ENCODE measurements at places on chromosomes 4 and X.

GRCh38 chrX:13398839-13399238 lies 79.0 kb upstream of the ATXN3L start:
- no peak for DNase-seq

DNA sequence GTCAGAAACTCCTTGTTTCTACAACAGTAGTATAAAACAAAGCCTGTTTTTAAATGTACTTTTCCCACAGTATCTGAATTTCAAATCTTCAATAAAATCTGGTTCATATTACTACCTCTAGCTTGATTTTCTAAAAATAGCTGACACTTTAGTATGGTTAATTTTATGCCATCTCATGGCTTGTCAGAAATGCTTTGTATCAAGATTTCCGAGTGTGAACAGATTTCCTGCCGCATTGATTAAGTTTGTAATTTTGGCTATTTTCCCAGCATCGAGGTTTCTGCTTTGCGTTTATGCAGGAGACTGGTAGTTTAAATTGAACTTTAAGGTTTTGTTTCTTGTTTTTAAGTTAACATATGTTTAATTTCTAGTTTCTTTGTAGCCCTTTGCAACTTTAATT lies 44.2 kb downstream of the CLCN3 start:
- no peak for DNase-seq

DNA sequence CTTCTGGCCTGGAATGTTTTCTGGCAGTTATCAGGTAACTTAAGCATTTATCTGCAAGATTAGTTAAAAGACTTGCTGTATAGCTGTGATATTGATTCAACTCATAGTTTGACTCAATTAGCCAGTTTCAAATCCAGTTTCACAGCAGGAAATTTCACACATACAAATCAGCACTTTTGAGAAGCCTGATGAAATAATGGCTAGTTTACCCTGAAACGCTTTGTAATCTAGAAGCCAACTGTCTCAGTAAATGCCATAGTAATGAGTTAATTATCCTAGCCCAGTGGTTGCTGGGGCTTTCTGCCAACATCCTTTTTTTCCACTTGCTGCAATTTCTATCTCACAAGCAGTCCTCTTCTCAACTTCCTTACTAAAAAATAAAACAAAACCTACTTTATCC lies 53.1 kb downstream of the ARHGEF38 start:
- no peak for DNase-seq

GRCh38 chrX:45888518-45888917 lies 656.7 kb downstream of the ZNF674 start:
- no peak for DNase-seq

DNA sequence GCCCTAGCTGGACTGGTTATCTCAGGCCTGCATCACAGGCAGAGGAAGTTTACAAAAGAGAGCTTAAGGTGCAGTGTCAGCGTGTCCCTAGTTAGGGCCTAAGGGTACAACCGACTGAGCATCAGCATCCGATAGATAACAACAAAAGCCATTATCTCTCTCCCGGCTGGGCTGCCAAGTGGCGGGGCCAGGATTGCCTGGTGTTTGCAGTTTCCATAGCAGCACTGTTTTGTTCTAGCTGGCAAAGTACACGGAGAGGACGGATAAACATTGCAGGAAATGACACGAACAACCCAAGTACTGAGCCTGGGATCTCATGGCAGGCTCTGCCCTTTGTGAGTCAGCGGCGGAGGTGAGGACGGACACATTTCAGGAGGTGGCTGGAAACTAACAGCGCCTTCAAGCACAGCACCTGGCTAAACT lies 104.7 kb upstream of the NOCT start:
- DNase-seq: no peak

DNA sequence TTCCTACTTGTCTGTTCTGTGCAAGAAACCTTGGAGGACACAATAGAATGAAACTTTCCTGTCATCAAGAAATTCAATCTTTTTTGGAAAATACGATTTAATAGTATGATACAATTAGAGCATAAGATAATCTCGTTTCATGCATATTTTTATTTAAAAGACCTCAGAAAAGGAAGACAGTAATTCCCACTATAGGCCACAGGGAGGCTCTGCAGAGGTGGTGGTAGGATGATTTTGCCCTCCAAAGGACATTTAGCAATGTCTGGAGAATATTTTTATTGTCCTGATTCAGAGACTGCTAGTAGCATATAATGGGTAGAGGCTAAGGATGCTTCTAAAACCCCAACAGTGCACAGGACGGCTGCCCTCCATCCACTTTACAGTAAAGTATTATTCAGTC lies 68.7 kb downstream of the PAK3 start:
- no peak for DNase-seq

DNA sequence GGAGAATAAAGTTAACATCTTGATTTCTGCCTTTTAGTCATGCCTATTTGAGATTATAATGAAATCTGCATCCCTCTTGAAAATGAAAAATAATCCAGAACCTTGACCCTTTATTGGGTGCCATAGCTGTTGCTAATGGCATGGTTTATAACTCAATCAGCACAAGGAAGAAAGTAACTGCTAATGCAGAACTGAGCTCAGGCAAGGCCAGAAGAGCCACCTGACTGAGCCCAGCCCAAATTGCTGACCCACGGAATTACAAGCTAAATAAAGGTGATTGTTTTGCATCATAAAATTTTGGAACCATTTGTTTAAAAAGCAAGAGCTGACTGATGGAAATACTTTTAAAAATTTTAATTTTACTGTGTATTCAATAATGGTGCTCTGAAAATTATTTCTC lies 76.4 kb upstream of the TBL1X start:
- no peak for DNase-seq

GRCh38 chr4:153509724-153510123 lies 43.6 kb downstream of the TMEM131L start:
- DNase-seq: no peak

DNA sequence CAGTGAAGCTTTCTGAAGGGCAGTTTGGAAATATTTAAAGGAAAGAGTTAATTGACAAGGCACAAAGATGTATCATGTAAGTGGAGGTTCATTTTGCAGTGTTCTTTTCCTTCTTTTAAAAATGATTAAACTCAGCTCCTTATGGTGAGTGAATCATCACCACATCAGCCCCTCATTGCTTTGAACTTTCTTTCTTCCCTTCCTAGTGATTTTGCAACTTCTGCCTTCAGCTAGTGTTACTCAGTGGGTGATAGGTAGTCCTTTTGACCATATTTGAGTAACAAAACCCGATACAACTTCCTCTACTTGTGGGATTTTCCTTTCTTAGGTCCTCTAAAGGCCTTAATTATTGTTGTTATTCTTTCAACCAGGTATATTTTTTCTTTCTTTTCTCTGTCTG lies 8.2 kb downstream of the ZCCHC4 start:
- DNase-seq: no peak

DNA sequence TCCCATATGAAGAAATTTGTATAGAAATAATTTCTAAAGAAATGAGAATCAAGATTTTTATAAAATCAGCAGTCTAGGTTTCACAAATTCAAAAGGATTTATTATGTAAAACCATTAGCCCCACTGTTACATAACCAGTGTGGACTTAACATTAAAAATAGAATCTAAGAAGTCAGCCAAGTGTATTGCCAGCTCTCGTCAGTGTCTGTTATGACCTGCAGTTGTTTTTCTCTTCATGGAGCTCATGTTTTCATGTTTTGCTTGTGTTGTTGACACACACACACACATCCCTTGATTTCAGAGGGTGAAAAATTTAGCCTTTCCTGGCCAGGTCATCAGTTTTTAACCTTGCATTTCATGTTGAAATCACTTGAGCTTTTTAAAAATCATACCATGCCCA lies 39.5 kb downstream of the USP38 start:
- DNase-seq: no peak

DNA sequence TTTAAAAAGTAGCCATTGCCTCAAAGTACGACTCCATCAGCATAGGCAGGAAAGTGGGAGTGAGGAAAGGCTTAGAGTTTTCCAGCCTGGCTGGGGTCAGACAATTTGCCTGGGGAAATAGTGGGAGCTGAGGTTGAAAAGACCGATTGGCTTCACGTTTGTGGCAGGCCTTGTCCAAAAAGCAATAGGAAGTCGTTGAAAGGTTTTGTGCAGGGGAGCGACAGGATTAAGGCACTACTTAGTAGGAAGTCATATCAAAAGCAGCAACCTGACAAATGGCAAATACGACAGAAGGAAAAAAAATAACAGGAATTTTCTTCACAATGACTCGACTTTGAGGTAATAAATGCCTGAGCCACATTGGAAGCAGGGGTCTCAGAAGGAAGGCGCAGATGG lies 691 bp upstream of the EREG start:
- no peak for DNase-seq

DNA sequence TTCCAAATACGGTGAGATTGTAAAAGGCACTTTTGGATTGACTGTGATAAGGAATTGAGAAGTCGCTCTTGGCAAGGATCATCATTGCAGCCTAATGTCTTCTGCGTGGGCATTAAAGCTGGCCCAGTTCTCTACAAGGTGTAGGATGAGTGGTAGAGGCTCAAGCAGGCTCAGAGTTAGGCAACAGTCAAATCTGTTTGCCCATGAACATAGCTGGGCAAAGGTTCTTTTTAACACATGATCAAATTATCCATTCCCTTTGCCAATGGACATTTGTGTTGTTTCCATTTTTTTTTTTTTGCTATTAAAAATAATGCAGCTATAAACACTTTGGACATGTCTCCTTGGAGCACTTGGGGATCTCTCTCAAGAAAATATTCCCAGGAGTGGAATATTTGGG lies 229.1 kb upstream of the FAT1 start:
- no peak for DNase-seq

GRCh38 chr4:169109035-169109675 lies 99.1 kb upstream of the CBR4 start:
- no peak for DNase-seq

- no peak for DNase-seq
Observed at GRCh38 chr4:8081621-8082516, 76.7 kb downstream of the ABLIM2 start.

- no peak for DNase-seq
Observed at GRCh38 chr4:109966891-109967481, 54.3 kb downstream of the EGF start.

DNA sequence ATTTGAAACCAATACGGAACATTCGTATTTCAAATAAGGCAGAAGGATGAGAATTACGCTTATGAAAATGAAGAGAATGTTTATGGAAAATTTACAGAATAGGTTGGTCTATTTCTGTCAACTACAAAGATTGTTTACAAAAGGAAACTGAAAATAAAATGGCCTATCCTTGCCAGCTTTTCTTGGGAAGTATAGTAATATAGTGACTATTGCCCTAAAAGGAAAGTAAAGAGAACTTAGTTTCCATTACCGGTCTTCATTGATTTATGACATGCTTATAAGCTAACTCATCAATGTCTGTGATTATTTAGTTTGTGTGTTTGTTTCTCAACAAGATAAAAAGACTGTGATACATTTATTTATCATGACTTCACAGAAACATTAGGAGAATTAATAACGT lies 2.9 kb upstream of the SPRY1 start:
- no peak for DNase-seq

- no peak for DNase-seq
Observed at GRCh38 chr4:88398381-88398780, 19.7 kb downstream of the HERC6 start.

- DNase-seq: no peak
Observed at GRCh38 chrX:150334100-150334499, 29.0 kb upstream of the MAMLD1 start.

- no peak for DNase-seq
Observed at GRCh38 chrX:113919387-113919786, 664.5 kb upstream of the HTR2C start.

GRCh38 chr4:91280551-91281290 lies 1023.0 kb upstream of the GRID2 start:
- no peak for DNase-seq

DNA sequence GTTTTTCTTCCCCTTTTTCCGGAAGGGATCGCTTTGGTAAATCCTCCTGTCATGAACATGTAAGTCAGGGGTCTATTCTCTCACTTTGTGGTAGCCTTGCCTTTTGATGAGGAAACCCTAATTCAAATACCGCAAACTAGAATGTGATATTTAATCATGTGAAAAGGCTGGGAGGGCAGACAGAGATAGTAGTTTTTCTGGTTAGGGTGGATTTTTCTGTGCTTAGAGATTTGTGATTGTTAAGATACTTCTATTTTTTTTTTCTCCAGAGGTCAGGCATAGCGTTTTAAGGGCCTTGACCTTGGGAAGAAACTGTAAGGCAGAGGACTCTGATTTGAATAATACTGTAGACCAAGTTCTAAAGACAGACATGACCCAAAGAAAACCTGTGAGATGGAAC lies 41.8 kb upstream of the PACRGL start:
- DNase-seq: no peak

GRCh38 chr4:178953447-178954120 lies 1511.3 kb upstream of the AGA start:
- DNase-seq: no peak

GRCh38 chrX:22395372-22395771 lies 122.7 kb downstream of the CBLL2 start:
- no peak for DNase-seq

DNA sequence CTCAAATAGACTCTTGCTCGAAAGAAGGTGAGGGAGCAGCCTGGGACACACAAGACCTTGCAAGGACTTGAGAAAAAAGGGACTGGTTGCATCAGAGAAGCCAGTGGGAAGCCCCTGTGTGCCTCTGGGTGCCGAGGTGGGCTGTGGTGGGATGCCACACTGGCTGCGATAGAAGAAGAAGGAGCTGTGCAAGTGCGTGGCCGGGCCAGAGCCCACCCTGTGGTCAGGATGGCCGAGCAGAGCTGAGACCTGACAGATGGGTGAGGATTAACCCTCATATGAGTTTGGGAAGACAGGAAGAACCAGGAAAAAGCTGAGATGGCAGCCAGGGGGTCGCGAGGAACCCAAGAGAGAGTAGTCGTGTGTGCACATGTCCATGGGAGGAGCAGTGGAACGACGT lies 44.6 kb upstream of the HGFAC start:
- no peak for DNase-seq

- peak; percentile 62 for DNase-seq
Observed at GRCh38 chr4:89829470-89830138, 7.4 kb downstream of the SNCA start.

- no peak for DNase-seq
Observed at GRCh38 chr4:31275906-31276305, 555.7 kb downstream of the PCDH7 start.

GRCh38 chr4:160299177-160299576 lies 1196.3 kb downstream of the RAPGEF2 start:
- no peak for DNase-seq

GRCh38 chr4:150135134-150135772 lies 57.0 kb downstream of the DCLK2 start:
- DNase-seq: no peak

DNA sequence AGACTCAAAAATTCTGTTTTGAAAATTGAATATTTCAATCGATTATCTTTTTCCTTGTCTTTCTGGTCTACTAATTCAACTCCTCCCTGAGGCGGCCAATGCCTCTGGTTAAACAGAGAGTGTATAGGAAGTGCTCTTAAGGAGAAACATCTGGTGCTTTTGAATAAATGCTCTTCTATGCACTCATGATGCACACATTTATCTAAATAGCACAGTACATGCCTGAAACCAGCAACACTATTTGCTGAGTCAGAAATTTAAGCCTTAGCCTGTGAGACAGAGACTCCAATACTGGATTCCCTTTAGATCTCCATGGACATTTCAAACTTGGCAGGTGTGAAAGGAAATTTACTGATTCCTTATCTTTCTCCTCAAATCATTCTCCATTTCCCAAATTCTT lies 118.6 kb downstream of the SLIT2 start:
- DNase-seq: no peak
